ENCODE measurements at places on chromosomes 7 and 10. TPM values are rescaled to one million over a fixed set of nuclear protein-coding genes. Genes with fewer than 3 reads are reported as not detected.

NCF1 gene
- total RNA-seq: 13.0 TPM

DNA sequence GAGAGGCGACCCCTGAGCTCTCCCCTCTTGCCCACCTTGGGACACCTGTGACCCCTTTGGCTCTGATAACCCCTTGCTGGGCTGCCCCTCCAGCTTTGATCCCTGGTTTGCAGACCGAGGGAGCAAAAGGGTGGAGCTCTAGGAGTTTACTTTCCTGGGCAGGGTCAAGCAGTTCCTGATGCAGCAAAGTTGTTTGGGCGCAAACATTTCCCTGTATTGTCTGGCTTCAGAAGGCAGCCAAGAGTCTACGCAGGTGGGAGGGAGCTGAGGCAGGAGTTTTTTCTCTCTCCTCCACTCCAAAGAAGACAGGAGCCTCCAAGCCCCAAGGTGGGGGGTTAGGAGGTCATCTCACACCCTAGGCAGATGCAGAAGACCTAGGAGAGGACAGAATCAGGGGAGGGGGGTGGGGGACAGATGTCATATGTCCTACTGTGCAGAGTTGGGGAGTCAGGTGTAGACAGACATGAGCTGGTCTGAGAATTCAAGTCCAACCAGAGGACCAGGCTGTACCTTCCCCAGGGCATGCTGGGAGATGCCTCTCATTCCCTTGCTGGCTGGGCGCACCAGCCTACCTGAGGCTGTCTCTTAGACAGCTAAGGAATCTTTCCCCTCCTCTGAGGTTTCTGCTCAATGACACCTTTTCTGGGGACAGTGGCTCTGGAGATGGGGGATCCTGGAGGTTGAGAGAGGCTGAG lies 20.5 kb downstream of the TMEM270 start:
- no peaks in the 10 kb centered on the region for H3K36me3 ChIP-seq
- H3K27me3 ChIP-seq: peaks cover 14% of the 10 kb centered on the region
- no peak overlapping the region for H3K27ac ChIP-seq
- H3K4me3 ChIP-seq: no peak overlapping the region
- no peaks in the 10 kb centered on the region for H3K4me1 ChIP-seq

DNA sequence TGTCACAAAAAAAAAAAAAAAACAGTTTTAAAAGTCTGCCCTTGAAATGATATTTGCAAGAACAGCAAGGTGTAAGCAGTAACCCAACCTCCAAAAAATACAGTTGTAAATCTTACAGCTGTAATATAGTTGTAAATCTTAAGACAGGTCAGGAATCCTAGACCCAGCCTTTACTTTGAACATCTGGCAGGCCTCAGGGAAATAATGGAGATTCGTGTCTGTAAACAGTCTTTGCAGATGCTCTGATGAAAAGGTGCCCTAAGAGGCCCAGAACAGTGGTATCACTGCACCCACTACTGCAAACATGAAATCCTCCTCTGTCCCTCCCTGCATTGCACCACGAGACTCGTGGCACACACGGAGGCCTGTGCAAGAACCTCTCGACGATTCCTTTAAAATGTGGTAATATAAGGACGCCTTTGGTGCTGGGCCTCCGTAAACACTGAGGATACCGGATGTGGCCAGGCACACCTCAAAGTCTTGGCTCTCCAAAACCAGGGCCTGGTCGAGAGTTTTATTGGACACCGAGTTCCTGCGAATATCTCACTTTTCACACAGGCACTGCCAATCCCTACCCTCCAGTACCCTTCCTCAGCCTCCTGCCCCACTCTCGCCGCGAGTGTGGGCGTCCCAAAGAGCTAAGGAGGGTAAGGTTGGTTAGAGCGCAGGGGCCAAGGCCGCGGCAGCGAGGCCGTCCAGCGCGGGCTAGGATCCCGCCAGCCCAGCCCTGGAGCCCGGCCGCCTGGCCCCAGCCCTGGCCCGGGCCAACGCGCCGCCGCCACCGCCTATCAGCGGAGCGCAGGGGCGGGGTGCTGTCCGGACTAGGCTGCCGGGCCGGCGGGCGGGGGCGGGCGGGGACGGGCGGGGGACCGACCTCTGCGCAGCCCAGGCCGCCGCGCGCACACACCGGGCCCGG lies at the start of gene REEP3:
Gene REEP3 (plus strand): TSS at position 902 of the 916 bp plus-strand sequence. CDS start 145 bp downstream, outside the sequence.
- peak; percentile 70 for DNase-seq
- no peaks in the 10 kb centered on the region for H3K36me3 ChIP-seq
- H3K4me1 ChIP-seq: peaks cover 70% of the 10 kb centered on the region
- no peaks in the 10 kb centered on the region for H3K27me3 ChIP-seq
- peak within 1 kb of the TSS; percentile 95 for H3K27ac ChIP-seq

- peaks cover 3% of the 10 kb centered on the region for H3K27me3 ChIP-seq
- no peaks in the 10 kb centered on the region for H3K4me1 ChIP-seq
- H3K27ac ChIP-seq: no peak overlapping the region
- H3K4me3 ChIP-seq: no peak overlapping the region
- no peak for DNase-seq
These were observed 198.2 kb downstream of the FANK1 start for GRCh38 chr10:126094537-126094936.

MCM10 gene
- total RNA-seq: not detected

GRCh38 chr10:48724127-48724526 lies 39.5 kb downstream of the WDFY4 start:
- no peak overlapping the region for H3K27ac ChIP-seq
- no peak overlapping the region for H3K4me3 ChIP-seq
- H3K36me3 ChIP-seq: no peaks in the 10 kb centered on the region
- no peak for DNase-seq
- H3K4me1 ChIP-seq: peaks cover 2% of the 10 kb centered on the region
- H3K27me3 ChIP-seq: no peaks in the 10 kb centered on the region

AGAP5 gene
- total RNA-seq: 10.5 TPM

- H3K4me3 ChIP-seq: no peak overlapping the region
- no peaks in the 10 kb centered on the region for H3K36me3 ChIP-seq
- peaks cover 12% of the 10 kb centered on the region for H3K4me1 ChIP-seq
- no peak overlapping the region for H3K27ac ChIP-seq
- peaks cover 5% of the 10 kb centered on the region for H3K27me3 ChIP-seq
These were observed 13.7 kb upstream of the GPR141 start for GRCh38 chr7:37669818-37670217.

DNA sequence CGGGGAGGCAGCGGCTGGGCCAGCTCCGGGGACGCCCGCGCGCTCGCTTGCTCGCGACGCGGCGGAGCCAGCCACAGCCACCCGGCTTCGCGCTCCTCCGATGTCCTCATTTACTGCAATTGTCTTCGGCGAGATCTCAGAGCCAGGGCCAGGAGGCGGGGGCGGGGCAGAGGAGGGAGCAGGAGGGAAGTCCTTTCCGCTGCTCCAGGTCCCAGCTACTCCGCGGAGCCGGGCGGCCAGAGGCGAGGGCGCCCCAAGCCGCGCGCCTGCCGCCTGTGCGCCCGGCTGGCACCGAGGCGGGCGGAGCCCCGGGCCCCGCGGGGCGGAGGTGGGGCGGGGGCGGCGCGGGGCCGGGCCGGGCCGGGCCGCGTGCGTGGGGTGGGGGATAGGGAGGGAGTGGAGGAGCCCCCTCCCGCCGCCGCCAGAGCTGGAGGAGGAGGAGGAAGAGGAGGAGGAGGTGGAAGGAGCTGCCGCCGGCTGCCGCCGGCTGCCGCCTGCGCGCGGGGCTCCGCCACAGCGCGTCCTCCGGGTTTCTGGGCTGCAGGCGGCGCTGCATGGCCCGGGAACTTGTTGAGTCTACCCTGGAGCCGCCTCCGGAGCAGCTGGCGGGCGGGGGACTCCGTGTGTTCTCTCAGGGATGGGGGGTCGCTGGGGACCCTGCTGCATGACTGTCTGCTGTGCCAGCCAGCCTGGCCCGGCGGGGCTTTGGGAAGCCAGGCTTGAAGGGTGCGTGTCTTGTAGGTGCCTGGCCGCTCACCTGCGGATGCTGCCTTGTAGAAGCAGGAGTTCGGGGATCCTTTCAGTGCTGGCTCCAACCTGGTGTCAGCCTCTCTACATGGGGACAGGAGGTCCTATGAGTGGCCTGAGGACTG lies at the start of gene INSYN2A:
Gene INSYN2A (minus strand): TSS at position 310 of the 872 bp plus-strand sequence. CDS start 20,196 bp downstream, outside the sequence.
- no peaks in the 10 kb centered on the region for H3K36me3 ChIP-seq
- no peak within 1 kb of the TSS for H3K27ac ChIP-seq
- no peak within 1 kb of the TSS for H3K4me3 ChIP-seq
- H3K4me1 ChIP-seq: peaks cover 1% of the 10 kb centered on the region

- DNase-seq: no peak
- no peaks in the 10 kb centered on the region for H3K4me1 ChIP-seq
- H3K36me3 ChIP-seq: no peaks in the 10 kb centered on the region
- no peak overlapping the region for H3K4me3 ChIP-seq
- no peak overlapping the region for H3K27ac ChIP-seq
These were observed 124.8 kb downstream of the CPED1 start for GRCh38 chr7:121113288-121113687.

- no peak for DNase-seq
- peaks cover 19% of the 10 kb centered on the region for H3K27me3 ChIP-seq
- H3K36me3 ChIP-seq: no peaks in the 10 kb centered on the region
- peaks cover 5% of the 10 kb centered on the region for H3K4me1 ChIP-seq
- H3K27ac ChIP-seq: no peak overlapping the region
- H3K4me3 ChIP-seq: no peak overlapping the region
These were observed 3.4 kb downstream of the FAM20C start for GRCh38 chr7:195830-196128.

SAMD9L gene
- 28.8 TPM for total RNA-seq

DNA sequence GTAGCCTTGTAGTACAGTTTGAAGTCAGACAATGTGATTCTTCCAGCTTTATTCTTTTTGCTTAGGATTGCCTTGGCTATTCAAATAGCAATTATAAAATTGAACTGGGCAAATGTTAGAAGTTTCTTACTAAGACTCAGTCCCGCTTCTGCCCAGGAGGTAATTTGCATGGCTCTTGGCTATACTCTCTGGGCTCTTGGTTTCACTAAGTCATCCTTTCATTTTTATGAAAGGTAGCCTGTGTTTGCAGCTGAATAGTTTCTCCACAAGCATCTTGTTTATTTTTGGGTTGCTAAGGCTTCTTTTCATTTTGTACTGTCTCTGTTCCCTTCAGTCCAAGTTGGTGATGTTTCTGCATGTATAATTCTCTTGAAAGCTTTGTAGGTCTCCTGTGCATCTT lies 340.6 kb downstream of the SH2D4B start:
- H3K36me3 ChIP-seq: no peaks in the 10 kb centered on the region
- DNase-seq: no peak
- H3K4me1 ChIP-seq: no peaks in the 10 kb centered on the region
- H3K27ac ChIP-seq: no peak overlapping the region
- no peak overlapping the region for H3K4me3 ChIP-seq

COL1A2 gene
- total RNA-seq: not detected

DNA sequence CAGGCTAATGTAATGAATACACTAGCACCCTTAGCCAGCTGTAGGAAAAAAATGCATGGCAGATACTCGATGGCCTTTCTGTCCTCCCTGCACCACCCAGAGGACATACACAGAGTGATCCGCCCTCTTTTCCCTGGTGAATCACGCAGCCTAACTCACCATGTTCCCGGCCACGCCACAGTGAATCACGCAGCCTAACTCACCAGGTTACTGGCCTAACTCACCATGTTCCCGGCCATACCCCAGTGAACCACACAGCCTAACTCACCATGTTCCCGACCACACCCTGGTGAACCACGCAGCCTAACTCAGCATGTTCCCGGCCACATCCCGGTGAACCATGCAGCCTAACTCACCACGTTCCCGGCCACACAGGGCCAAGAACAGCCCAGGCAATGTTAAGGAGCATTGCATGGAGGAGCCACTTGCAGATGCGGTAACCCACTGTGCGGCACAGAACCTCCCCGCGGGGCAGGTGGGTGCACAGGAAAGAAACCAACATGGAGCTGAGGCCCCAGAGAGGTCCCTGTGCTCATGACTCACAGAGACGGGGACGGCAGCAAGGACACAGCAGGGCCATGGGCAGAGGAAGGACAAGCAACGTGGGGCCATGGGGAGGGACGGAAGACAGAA lies 508.5 kb downstream of the DNAJB6 start:
- H3K27ac ChIP-seq: peak overlapping the region; percentile 27
- H3K4me1 ChIP-seq: no peaks in the 10 kb centered on the region
- no peak overlapping the region for H3K4me3 ChIP-seq
- no peak for DNase-seq
- H3K36me3 ChIP-seq: no peaks in the 10 kb centered on the region
- H3K27me3 ChIP-seq: no peaks in the 10 kb centered on the region

DNA sequence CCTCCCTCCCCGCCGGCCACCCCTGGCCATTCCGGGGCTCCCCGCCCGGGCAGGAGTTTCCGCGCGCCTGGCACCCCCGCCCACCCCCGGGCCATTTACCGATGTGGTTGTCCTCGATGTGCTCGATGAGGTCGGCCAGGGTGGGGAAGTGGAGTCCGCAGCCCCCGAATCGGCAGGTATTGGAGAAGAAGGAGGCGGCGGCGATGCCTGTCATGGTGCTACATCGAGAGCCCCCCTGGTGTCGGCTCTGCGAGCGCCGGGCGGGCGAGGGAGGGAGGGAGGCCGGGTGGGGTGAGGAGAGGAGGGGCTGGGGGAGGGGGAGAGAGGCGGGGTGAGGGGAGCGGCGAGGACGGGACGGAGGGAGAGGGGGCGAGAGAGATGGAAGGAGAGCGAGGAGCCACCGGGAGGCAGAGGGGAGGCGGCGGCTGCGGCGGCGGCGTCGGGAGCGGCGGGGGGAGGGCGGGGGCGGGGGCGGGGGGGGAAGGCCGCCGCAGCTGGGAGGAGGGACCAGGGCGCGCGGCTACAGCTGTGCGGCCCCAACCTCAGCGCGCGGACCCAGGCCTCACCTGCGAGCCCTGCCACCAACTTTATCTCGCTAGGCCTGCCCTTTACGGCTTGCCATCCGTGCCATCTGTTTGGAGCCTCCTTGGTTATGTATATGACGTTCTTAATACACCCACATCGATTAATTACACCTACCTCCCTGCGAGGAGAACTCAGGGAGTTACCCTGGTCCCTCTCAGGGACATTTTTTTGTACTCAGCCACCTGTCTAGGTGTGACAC lies at the start of gene JAZF1:
Gene JAZF1 (minus strand): TSS at position 432 of the 784 bp plus-strand sequence.
- peaks cover 9% of the 10 kb centered on the region for H3K4me1 ChIP-seq
- H3K4me3 ChIP-seq: peak within 1 kb of the TSS; percentile 93
- H3K27ac ChIP-seq: peak within 1 kb of the TSS; percentile 82
- H3K36me3 ChIP-seq: no peaks in the 10 kb centered on the region
- H3K27me3 ChIP-seq: no peaks in the 10 kb centered on the region
- peak; percentile 28 for DNase-seq

PTPRN2 gene
- 0.99 TPM for total RNA-seq

DNA sequence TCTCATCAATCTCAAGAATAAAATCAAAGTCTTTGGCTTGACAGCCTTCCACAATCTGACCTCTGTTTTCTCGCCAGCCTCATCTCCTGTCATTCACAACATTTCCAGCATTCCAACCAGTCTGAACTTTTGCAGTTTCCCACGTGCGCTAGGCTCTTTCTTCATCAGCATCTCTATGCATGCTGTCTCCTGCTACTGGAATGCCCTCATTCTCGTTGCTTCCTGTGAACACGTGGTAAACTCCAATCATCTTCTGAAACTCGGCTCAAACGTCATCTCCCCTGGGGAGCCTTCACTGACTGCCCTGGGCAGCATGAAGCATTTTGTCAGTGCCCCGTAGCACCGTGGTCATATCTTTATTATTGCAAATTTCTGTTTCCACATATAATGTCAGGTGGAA lies 12.2 kb upstream of the RSBN1L start:
- no peak overlapping the region for H3K4me3 ChIP-seq
- H3K27me3 ChIP-seq: no peaks in the 10 kb centered on the region
- peak overlapping the region; percentile 84 for H3K27ac ChIP-seq
- H3K36me3 ChIP-seq: no peaks in the 10 kb centered on the region
- H3K4me1 ChIP-seq: peaks cover 30% of the 10 kb centered on the region
- no peak for DNase-seq

GTF2I gene
- total RNA-seq: 206 TPM

HECW1 gene
- total RNA-seq: not detected
